Neuronal stem cell (in vitro differentiated cells): ENCODE measurements at places on chromosomes 2 and 18.

GRCh38 chr2:236968880-236969534 lies 116.7 kb upstream of the COPS8 start:
- H3K27me3 ChIP-seq: no peaks in the 10 kb centered on the region
- no peak overlapping the region for H3K4me3 ChIP-seq

DNA sequence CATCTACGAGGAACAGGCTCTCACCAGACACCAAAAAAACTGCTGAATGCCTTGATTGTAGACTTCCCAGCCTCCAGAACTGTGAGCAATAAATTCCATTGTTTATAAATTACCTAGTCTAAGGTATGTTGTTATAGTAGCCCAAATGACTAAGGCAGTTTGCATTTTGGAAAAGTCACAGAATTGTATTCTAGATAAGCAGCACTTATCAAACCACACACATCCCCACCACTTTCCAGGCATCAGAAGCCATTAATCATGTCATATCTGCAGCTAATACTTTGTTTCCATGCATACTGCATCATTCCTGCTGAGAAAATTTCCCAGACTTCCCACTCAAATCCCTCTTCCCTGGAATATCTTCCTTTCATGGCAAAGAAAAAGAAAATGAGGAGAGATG lies 187.2 kb downstream of the INO80D start:
- no peak overlapping the region for H3K27ac ChIP-seq
- no peak overlapping the region for H3K4me3 ChIP-seq
- no peaks in the 10 kb centered on the region for H3K4me1 ChIP-seq
- DNase-seq: no peak
- no peaks in the 10 kb centered on the region for H3K36me3 ChIP-seq
- H3K27me3 ChIP-seq: peaks cover 5% of the 10 kb centered on the region

DNA sequence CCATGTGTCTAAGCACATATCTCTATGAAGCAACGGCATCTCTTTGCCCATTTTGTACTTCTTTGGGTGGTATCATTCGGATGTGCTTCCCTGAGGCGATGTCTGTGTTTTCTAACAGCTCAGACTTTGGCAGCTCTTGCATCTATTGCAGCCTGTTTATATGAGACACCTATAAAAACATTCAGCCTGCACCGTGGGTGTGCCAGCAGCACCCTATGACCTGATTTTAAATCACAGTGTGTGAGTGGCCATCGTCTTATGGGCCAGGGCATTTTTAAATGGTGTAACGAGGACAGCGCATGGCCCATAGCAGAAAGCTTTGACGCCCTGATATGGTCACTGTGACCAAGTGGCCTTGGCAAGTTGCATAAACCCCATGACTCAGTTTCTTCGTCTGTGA lies 12.9 kb downstream of the NPAS2 start:
- H3K4me3 ChIP-seq: no peak overlapping the region
- H3K27ac ChIP-seq: no peak overlapping the region
- H3K4me1 ChIP-seq: no peaks in the 10 kb centered on the region
- DNase-seq: no peak

- H3K4me3 ChIP-seq: no peak overlapping the region
- H3K4me1 ChIP-seq: no peaks in the 10 kb centered on the region
- H3K27ac ChIP-seq: no peak overlapping the region
Measured at GRCh38 chr2:102523651-102524050, 50.6 kb downstream of the SLC9A4 start.

- DNase-seq: no peak
- no peaks in the 10 kb centered on the region for H3K36me3 ChIP-seq
- no peak overlapping the region for H3K27ac ChIP-seq
- no peaks in the 10 kb centered on the region for H3K4me1 ChIP-seq
Measured at GRCh38 chr2:29749843-29750242, 171.5 kb downstream of the ALK start.

- no peak for DNase-seq
- H3K27ac ChIP-seq: no peak overlapping the region
- H3K27me3 ChIP-seq: no peaks in the 10 kb centered on the region
- H3K4me1 ChIP-seq: no peaks in the 10 kb centered on the region
Measured at GRCh38 chr2:101349893-101350662, 37.2 kb downstream of the CREG2 start.

DNA sequence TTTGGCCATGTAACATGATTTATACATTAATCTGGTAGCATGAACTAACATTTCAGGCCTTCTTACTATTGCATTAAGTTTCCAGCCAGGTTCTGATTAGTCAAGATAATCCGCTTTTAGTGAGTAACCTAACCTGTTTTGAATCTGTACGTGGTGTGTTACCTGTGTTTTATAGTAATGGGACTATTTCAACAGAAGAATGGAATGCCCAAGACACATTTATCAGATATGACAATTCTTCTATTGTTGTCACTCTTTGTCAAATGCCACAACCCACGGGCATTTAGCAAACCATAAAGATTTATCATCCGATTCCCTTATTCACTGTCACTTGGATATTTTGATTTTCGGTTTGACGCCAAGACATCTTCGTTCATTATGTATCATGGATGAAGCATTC lies 117.9 kb downstream of the ETAA1 start:
- no peak overlapping the region for H3K4me3 ChIP-seq
- H3K36me3 ChIP-seq: no peaks in the 10 kb centered on the region
- no peaks in the 10 kb centered on the region for H3K27me3 ChIP-seq
- no peak overlapping the region for H3K27ac ChIP-seq
- DNase-seq: no peak
- no peaks in the 10 kb centered on the region for H3K4me1 ChIP-seq

DNA sequence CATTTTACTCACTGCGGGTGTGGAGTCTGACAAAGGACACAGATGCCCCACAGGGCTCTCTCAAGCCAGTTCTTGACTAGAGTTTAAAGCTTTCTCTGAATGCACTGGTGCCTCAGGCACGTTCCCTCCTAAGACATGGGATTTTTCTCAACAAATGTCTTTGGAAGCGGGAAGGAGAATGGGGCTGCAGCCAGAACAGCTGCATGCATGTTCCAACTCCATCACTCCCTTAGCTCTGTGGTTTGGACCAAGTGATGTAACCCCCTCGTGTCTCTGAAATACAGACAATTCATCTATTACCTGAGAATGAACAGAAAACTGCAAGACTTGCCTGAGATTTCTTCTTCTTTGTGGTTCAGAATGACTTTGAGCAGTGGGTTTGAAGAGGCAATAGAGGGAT lies 141.7 kb upstream of the SERPINE2 start:
- no peak overlapping the region for H3K4me3 ChIP-seq
- H3K27me3 ChIP-seq: no peaks in the 10 kb centered on the region
- no peak for DNase-seq
- H3K36me3 ChIP-seq: no peaks in the 10 kb centered on the region
